Activated CD8-positive, alpha-beta memory T cell treated with anti-CD3 and anti-CD28 coated beads for 1 hour (primary cell): ENCODE measurements at places on chromosomes 13 and 19.

DNA sequence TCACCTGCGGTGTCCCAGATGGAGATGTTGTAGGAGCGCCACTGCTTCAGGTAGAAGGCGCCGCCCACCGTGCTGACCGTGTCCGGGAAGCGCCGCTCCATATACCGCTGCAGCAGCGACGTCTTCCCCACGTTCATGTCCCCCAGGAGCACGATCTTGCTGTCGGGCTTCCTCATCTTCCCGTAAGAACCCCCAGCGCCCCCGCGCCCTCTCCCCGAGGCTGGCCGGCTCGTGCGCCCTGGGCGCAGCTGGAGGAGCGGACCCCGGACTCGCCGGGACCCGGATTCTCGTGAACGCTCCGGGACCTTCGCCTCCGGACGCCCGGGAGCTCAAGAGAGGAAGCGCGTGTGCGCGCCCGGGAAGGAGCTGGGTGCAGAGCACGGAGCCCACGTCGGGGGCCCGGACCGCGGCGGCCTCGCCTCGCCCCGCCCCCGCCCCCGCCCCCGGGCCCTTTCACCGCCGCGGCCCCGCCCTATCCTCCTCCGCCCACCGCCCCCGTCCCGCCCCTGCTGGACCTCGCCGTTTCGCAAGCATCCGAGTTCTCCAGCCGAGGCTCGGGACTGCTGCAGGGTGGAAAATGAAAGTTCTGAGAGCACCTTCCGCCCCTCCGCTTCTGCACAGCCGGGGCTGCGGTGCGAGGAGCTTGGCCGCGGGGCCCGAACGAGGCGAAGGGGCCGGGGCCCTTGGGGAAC, at the start of gene RAB20:
TSS of gene RAB20 (minus strand) at position 379 of the 692 bp plus-strand sequence. CDS start at position 176, 203 bp downstream.
- DNase-seq = peak; percentile 44

DNA sequence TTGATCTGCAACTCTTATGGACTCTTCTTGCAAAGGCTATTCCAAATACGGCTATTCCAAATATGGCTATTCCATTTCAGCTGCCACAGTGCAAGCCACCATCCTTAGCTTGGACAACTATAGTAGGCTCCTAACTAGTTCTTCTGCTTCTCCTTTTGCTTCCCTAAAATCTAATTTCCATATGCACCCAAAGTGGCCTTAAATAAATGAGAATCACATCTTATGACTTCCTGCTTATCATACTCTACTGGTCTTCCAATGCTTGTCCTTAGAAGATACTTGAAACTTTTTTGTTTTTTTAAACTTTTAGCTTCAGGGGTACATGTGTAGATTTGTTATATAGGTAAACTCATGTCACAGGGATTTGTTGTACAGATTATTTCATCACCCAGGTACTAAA, 4.9 kb downstream of the UCHL3 start:
- DNase-seq = no peak

GRCh38 chr13:101397742-101398141, 18.6 kb downstream of the NALCN start:
- DNase-seq = no peak

DNA sequence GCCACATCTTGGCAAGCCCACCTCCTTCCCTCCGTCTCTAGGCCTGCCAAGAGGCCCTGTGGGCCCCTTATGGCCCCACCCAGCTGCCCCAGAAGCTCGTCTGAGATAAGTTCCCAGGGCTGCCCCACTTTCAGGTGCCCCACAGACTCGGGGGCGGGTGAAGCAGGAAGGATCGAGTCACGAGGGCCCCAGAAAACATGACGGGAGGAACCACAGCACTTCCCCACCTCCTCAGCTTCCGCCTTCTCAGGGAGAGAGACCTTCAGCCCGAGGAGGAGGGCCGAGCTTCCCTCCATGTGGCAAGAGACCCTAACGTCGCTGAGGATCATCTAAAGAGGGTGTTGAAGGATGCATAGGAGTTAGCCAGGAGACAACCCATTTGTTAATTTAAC, 4.5 kb upstream of the IL12RB1 start:
- peak; percentile 60 for DNase-seq

DNA sequence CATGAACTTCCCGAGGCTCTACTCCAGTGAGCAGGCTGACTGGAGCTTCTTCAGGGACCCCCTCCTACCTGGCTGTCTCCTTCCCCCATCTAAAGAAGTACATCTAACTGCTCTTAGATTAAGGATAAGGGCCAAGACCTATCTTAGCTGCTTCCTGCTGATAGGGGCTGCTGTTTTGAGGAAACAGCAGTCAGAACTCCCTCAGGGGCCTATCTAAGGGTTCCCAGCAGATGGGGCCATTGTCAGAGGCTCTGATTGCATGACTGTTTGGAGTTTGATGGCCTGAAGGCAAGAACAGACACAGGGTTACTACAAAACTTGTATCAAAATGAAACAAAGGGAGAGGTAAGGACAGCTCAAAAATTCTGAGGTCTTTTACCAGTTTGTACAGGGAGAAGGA, 2636.9 kb upstream of the PCDH20 start:
- DNase-seq = no peak

DNA sequence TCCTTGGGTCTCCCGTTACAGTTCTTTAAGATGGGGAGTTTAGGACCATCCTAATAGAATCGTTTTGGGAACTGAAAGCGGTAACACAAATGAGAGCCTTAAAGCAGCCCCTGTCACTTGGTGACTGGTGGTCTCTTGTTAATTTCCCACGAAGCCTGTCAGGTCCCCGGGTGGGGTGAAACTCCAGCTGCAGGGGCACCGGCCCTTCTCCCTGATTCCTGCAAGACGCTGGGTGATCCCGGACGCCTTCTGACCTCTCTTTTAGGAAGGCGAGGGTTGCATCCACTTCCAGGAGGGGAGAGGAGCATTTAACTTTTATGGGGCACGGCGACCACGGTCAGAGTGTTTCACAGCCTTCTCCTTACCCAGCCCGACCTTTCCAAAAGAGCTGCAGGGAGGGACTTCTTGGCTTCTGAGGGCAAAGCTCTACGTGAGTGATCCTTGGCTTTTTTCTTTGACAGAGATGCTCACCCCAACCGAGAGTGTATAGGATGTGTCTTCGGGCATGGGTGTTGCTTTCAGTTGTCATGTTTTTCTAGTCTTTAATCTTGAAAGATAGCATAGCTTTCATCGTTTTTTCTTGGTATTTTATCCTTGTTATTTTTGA, 688 bp downstream of the ZNF225 start:
- no peak for DNase-seq

- DNase-seq = no peak
Measured at GRCh38 chr13:103878891-103879605, 812.8 kb upstream of the SLC10A2 start.

- DNase-seq = no peak
Measured at GRCh38 chr19:23049256-23049655, 46.3 kb upstream of the ZNF728 start.

GRCh38 chr13:36822785-36823184, 3.8 kb downstream of the RFXAP start:
- no peak for DNase-seq

DNA sequence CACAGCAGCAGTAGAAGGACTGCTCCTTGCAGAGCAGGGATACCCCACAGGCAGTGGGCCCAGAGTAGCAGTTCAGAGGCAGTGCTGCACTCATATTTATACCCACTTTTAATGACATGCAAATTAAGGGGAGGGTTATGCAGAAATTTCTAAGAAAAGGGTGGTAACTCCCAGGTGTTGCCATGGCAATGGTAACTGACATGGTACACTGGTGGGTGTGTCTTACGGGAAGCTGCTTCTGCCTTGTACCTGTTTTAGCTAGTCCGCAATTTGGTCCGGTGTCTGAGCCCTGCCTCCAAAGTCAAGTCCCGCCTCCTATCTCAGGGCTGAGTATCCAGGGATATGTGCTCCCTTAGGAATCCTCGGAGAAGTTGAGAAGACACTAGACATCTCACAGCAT, 79.2 kb upstream of the UQCRFS1 start:
- DNase-seq = no peak

DNA sequence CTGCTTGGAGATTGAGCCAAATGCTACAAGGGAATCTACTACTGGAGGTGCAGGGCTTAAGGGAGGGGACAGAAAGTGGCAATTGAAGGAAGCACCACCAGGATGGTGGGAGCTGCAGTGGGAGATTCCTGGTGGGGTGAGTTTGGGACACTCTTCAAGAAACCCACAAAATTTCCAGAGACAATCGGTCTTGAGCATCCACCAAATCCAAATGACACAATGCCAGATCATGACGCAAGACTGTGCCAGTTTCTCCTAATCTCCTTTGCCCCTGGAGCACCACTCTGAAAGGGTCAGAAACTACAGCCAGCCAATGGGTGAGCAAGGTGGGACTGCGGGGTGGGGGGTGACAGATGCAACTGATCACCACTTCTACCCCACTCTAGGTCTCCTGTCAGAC, 78.7 kb downstream of the LRRC63 start:
- DNase-seq = no peak

GRCh38 chr19:10043286-10043927, 30.1 kb downstream of the RDH8 start:
- DNase-seq = no peak

- no peak for DNase-seq
Measured at GRCh38 chr13:78247362-78247761, 328.7 kb upstream of the EDNRB start.

DNA sequence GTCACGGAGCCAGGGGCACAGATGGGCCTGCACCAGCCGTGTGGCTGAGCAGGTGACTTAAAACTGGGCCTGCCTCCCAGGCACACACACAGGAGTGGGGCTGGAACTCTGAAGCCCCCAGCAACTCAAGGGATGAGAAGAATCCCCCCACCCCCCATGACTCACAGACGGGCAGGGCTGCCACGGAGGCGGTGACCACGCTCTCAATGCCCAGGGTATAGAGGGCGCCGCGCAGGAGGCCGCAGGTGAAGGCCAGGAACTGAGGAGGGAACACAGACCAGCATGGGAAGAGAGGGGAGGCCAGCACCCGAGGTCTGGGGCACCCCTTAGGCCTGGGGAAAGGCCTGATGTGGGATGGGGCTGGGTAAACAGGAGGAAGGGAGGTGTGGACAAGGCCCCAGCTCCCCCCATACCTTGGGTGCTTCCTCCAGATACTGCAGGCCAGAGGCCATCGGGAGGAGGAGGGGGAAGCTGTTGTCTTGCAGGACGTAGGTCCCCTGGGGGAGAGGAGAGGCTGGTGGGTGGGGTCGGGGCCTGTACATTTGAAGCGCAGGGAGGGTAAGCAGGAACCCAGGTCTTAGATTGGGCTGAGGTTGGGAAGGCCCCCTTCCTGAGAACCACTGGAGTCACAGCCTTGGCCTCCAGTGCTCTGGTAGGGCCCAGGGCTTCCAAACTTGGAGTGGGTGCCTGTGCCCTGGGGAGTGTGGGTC, 3.1 kb upstream of the NKPD1 start:
- DNase-seq = no peak

GRCh38 chr19:56841193-56841543, 642 bp upstream of the PEG3 start:
- no peak for DNase-seq

DNA sequence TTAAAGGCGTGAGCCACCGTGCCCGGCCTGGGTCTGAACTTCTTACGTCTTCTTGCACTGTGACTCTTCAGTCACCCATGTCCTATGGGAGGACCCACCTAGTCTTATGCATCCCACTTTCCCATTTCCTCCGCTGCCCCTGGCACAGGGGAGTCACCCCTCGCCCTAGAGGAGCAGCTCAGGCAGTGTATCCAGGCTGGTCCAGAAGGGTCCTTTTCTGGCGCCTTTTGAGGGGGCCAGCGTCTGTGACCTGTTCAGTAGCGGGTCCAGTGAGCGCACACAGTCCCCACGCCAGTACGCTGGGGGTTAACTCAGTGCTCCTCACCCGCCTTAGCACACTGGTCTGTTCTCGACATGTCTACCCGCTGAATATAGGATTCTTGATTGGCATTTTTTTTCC, 107.1 kb downstream of the TM9SF2 start:
- DNase-seq = no peak

GRCh38 chr13:34070006-34070405, 252.1 kb downstream of the RFC3 start:
- DNase-seq = no peak

DNA sequence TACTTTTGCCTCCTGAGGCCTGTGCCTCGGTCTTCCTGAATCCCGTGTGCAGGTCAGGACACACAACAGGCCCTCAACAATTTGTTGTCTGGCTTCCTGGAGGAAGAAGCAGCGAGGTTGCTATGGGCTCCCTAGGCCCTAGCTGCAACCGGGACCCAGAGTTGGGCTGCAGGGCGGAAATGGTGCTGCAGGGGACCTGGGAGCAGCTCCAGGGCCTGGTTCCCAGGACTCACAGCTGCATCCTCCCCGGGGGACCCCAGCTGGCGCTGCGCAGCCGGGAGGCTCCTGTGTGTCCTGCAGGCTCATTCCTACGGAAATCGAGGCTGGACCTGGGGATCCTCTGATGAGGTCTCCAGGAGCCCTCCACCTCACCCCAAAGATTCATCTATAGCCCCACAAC, 999 bp upstream of the TNFAIP8L1 start:
- DNase-seq = no peak

GRCh38 chr13:94967183-94968039, 255.1 kb upstream of the SOX21 start:
- DNase-seq = no peak

- DNase-seq = no peak
Measured at GRCh38 chr19:48680436-48681126, 7.8 kb upstream of the NTN5 start.

- no peak for DNase-seq
Measured at GRCh38 chr19:55441319-55441691, 1.8 kb downstream of the SHISA7 start.

- DNase-seq = no peak
Measured at GRCh38 chr19:35249848-35250711, 1.3 kb downstream of the LSR start.

DNA sequence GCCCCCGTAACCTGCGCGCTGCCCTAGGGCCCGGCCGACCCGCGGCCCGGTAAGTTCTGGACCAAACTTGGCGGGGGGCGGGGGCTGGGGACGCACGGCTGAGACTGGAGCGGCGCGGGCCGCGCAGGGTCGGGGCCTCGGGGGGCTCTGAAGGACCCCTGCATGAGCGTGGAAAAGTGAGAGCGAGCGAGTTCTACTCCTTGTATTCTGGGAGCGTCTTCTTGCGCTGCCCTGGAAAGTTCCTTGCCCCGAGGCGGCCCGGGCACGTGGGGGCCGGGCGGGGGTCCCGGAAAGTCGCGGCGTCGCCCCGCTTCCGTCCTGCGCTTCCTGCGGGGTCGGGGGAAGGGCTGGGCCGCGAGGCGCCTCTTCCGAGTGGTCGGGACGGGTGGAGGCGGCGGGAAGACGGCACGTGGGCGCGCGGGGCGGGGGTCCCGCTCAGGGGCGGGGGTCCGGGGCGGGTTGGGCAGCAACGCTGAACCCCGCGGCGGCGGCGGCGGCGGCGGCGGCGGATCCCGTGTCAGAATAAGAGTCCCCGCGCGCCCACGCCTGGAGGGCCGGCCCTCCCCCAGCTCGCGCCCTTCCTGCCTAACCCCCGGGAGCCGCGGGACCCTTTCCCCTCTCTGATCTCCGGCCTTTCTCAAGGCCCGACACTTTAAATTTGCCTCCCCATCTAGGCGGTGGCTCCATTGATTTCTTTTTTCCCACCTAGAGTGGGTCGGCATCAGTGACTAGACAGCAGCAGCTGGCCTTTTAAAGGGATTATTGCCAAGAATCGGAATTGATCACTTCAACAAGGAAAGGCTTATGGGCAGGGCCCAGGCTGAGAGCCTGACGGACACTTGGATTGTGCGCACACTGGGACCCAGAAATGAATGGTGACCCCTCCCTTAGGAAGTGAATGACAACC, 749 bp downstream of the GATAD2A start:
- peak; percentile 26 for DNase-seq

GRCh38 chr19:6059396-6059947, 50.8 kb downstream of the RFX2 start:
- no peak for DNase-seq

GRCh38 chr13:42820451-42820850, 39.1 kb downstream of the FAM216B start:
- DNase-seq = no peak
